ENCODE measurements at places on chromosomes 5 and 9. TPM values are rescaled to one million over a fixed set of nuclear protein-coding genes. Genes with fewer than 3 reads are reported as not detected.

The PRDM9 gene
- not detected for total RNA-seq

The C9orf57 gene
- not detected for total RNA-seq

DNA sequence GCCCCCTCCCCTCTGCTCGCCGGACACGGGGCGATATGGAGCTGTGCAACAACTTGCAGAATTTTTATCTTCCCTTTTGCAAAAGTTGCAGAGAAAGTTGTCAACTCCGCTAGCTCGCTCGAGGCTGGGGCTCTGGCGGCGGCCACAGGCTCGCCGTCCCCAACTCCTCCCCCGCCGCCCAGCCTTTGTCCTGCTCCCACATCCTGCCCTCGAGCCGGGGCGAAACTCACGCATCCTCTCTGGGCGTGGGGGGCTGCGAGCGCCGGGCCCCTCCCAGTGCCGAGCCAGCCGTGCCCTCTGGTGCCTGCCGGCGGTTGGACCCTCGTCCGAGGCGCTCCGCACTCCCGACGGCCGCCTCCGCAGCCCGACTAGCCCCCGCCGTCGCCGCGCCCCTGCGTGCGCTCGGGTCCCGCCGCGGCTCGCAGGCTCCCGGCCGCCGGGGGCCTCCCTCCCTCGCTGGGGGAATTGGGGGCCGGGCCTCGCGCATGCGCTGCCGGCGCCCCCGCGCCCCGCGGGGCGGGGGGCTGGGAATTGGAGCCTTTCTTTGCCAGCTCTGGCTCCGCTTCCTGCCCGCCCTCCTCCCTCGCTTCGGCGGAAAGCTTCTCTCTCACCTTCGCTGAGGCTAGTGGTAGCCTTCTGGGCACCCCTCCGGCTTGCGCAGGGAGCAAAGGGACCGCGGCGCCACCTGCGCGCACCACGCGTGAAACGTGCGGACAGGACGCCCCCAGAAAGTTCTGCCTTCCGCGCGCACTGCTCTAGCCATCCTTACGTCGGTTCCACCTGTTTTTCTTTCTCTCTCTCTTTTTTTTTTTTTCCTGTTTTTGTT lies at the start of gene CCNJL:
TSS of gene CCNJL (minus strand) at position 431 of the 826 bp plus-strand sequence. CDS start 641 bp downstream, outside the sequence.
- H3K27ac ChIP-seq: no peak within 1 kb of the TSS
- no peaks in the 10 kb centered on the region for H3K4me1 ChIP-seq
- H3K4me3 ChIP-seq: peak within 1 kb of the TSS; percentile 70
- peaks cover 10% of the 10 kb centered on the region for H3K27me3 ChIP-seq
- H3K36me3 ChIP-seq: no peaks in the 10 kb centered on the region

The C1QTNF2 gene
- total RNA-seq: 0.08 TPM

DNA sequence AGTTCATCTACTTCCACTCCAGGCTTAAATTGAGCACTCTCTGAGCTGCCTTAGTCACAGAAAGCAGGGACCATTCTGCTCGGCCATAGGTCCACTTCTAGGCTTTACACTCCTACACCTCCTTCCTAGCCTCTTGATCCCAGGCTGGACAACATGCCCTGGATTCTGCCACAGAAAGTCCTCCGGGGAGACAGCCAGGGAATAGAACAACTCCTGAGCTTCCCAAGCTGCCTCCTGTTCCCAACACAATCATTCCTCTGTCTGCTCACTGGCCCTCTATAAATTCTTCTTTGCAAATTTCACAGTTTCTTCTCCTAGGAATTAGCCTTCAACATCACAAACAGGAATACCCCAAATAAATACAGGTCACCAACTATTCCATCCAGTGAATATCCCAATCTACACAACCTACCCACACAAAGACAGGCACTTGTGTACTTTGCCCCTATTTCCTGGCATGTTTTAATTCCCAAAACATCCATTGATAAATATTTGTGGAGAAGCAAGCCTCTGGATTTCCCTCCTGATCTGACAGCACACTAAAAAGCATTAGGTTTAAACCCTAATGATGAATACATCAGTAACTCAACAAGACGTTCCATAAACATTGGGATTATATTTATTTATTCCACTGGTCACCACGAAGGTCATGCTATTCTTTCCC lies 125.5 kb downstream of the ENC1 start:
- H3K4me3 ChIP-seq: no peak overlapping the region
- H3K4me1 ChIP-seq: no peaks in the 10 kb centered on the region
- H3K27me3 ChIP-seq: no peaks in the 10 kb centered on the region
- no peaks in the 10 kb centered on the region for H3K36me3 ChIP-seq
- H3K27ac ChIP-seq: no peak overlapping the region
- no peak for DNase-seq

The CCL27 gene
- 0.25 TPM for total RNA-seq

GRCh38 chr5:112682621-112683061 lies 55.0 kb upstream of the APC start:
- H3K4me1 ChIP-seq: no peaks in the 10 kb centered on the region
- DNase-seq: no peak
- no peak overlapping the region for H3K4me3 ChIP-seq
- H3K27ac ChIP-seq: no peak overlapping the region
- H3K36me3 ChIP-seq: no peaks in the 10 kb centered on the region
- H3K27me3 ChIP-seq: no peaks in the 10 kb centered on the region

DNA sequence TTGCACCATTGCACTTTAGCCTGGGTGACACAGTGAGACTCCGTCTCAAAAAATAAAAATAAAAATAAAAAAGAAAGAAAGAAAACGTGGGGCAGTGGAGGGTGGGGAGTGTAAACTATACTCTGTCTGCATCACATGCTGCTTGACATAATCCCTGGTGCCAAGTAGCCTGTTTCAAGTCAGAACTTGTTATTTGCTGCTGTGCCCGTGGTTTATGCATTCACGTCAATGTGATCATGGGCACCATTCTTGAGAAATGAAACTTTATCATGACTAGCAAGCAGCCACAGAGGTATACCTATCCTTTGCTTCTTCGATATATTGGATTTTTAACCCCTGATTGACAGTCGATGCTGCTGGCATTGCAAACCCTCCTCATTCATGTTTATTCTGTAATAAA lies 4.1 kb upstream of the SMU1 start:
- H3K36me3 ChIP-seq: no peaks in the 10 kb centered on the region
- no peaks in the 10 kb centered on the region for H3K27me3 ChIP-seq
- H3K27ac ChIP-seq: peak overlapping the region; percentile 64
- no peak for DNase-seq
- no peak overlapping the region for H3K4me3 ChIP-seq
- peaks cover 13% of the 10 kb centered on the region for H3K4me1 ChIP-seq

- DNase-seq: no peak
- no peaks in the 10 kb centered on the region for H3K36me3 ChIP-seq
- H3K27me3 ChIP-seq: no peaks in the 10 kb centered on the region
- H3K4me3 ChIP-seq: no peak overlapping the region
- no peaks in the 10 kb centered on the region for H3K4me1 ChIP-seq
These were observed 63.7 kb upstream of the PIK3R1 start for GRCh38 chr5:68151812-68152211.

The PLPP7 gene
- 131 TPM for total RNA-seq

Data from psoas muscle (tissue), 8 donors.